ENCODE measurements at places on chromosomes 1 and 21. TPM values are rescaled to one million over a fixed set of nuclear protein-coding genes. Genes with fewer than 3 reads are reported as not detected.

Gene OR2T29
- total RNA-seq, result not detected

Gene MIXL1
- not detected for total RNA-seq

Gene TNFRSF9
- under 0.01 TPM for total RNA-seq

Gene KRTAP7-1
- total RNA-seq, result not detected

Gene TRIM58
- 0.99 TPM for total RNA-seq

Gene FCGR1A
- total RNA-seq, result not detected

Gene PGLYRP4
- not detected for total RNA-seq

Gene NBPF10
- total RNA-seq, result 2.6 TPM

Gene PLPP3
- 35.8 TPM for total RNA-seq

Gene FCRL2
- not detected for total RNA-seq

Gene ZRANB2
- total RNA-seq, result 55.7 TPM

Gene LRRN2
- 1.6 TPM for total RNA-seq

Gene PLPPR4
- 0.52 TPM for total RNA-seq

Gene KCNJ9
- total RNA-seq, result not detected

Gene NBPF19
- 19.2 TPM for total RNA-seq

Gene TSACC
- total RNA-seq, result not detected

Gene F13B
- total RNA-seq, result not detected

Gene OR14K1
- total RNA-seq, result 1.3 TPM

Gene FMO2
- total RNA-seq, result 18.9 TPM

Gene SPRR2G
- total RNA-seq, result not detected

Gene AIRE
- total RNA-seq, result 1.0 TPM

Gene ARHGAP29
- 20.1 TPM for total RNA-seq

Gene FBXO42
- total RNA-seq, result 11.9 TPM

Gene PLD5
- not detected for total RNA-seq

Gene ADAMTS1
- total RNA-seq, result 47.0 TPM

Gene CLDN14
- total RNA-seq, result 0.26 TPM

Gene POGK
- 15.3 TPM for total RNA-seq

Gene KCNK2
- 1.6 TPM for total RNA-seq

Gene TMEM51
- total RNA-seq, result 26.5 TPM

Gene INKA2
- not detected for total RNA-seq

Gene OR2M3
- total RNA-seq, result not detected

Gene CD1C
- total RNA-seq, result not detected

Gene MFSD2A
- 0.52 TPM for total RNA-seq

Gene PDZK1IP1
- total RNA-seq, result 54.2 TPM

Gene BARHL2
- not detected for total RNA-seq

Gene CAPN8
- 43.1 TPM for total RNA-seq

Gene PM20D1
- total RNA-seq, result 13.0 TPM

Gene C1QC
- total RNA-seq, result 54.7 TPM
